Dermis blood vessel endothelial cell (primary cell): ENCODE measurements at places on chromosomes 6 and 20. TPM values are rescaled to one million over a fixed set of nuclear protein-coding genes. Genes with fewer than 3 reads are reported as not detected.

The ZBP1 gene
- total RNA-seq: not detected in 2 replicates

The ADGRB3 gene
- not detected in 2 replicates for total RNA-seq

The TBC1D7 gene
- total RNA-seq: 15.0 and 16.6 TPM in 2 replicates

The HLA-A gene
- 595 and 927 TPM in 2 replicates for total RNA-seq
